ENCODE measurements at places on chromosomes 7 and 10.

DNA sequence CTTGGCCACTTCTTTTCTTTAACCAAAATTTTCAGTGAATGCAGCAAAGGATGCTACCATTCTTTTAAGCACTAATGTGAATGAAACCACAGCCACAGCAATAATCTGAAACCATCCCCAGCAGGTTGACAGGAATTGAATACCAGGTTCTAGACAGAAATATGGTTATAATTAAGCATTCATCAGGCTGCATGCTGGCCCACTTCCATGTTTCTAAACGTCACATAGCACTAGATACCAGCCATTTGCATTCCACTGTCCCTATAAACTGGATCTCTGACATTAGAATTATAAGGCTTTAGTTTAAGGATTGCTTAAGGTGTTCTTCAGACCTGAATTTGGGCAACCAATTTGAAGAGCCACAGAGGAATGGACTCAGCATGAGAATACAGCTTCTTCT, 340.8 kb upstream of the KLF6 start:
- no peak for DNase-seq
- H3K4me3 ChIP-seq = no peak overlapping the region
- no peak overlapping the region for H3K27ac ChIP-seq
- peaks cover 2% of the 10 kb centered on the region for H3K4me1 ChIP-seq
- H3K36me3 ChIP-seq = no peaks in the 10 kb centered on the region
- H3K27me3 ChIP-seq = no peaks in the 10 kb centered on the region

GRCh38 chr10:77944519-77944918, 18.0 kb upstream of the DLG5 start:
- peaks cover 23% of the 10 kb centered on the region for H3K4me1 ChIP-seq
- peak; percentile 94 for DNase-seq

GRCh38 chr10:75048669-75049098, 62.8 kb upstream of the SAMD8 start:
- no peak overlapping the region for H3K27ac ChIP-seq
- H3K36me3 ChIP-seq = no peaks in the 10 kb centered on the region
- H3K27me3 ChIP-seq = no peaks in the 10 kb centered on the region
- peak; percentile 62 for DNase-seq
- no peak overlapping the region for H3K4me3 ChIP-seq

DNA sequence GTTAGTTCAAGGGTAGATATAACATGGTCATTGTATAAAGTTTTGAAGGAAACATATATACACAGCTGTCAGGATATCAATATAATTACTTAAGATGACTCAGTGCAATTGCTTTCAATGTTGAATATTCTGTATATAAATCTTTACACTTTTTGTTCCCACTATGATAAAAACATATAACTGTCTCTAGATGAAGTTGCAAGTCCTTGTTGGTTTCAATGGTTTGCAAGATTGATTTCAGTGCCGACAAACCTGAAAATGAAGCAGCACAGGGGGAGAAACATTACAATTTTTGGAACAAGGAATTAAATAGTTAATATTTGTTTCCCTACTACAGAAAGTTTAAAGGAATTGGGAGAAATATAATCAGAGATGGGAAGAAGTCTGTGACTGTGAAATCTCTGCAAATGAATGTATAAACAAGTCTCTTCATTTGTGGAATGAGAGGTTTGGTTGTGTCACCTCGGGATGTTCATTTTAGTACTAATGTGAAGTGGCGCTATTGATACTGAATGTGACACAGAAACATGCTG, 54.1 kb downstream of the OR13A1 start:
- H3K27me3 ChIP-seq = no peaks in the 10 kb centered on the region
- H3K36me3 ChIP-seq = no peaks in the 10 kb centered on the region
- no peak overlapping the region for H3K4me3 ChIP-seq
- DNase-seq = no peak

DNA sequence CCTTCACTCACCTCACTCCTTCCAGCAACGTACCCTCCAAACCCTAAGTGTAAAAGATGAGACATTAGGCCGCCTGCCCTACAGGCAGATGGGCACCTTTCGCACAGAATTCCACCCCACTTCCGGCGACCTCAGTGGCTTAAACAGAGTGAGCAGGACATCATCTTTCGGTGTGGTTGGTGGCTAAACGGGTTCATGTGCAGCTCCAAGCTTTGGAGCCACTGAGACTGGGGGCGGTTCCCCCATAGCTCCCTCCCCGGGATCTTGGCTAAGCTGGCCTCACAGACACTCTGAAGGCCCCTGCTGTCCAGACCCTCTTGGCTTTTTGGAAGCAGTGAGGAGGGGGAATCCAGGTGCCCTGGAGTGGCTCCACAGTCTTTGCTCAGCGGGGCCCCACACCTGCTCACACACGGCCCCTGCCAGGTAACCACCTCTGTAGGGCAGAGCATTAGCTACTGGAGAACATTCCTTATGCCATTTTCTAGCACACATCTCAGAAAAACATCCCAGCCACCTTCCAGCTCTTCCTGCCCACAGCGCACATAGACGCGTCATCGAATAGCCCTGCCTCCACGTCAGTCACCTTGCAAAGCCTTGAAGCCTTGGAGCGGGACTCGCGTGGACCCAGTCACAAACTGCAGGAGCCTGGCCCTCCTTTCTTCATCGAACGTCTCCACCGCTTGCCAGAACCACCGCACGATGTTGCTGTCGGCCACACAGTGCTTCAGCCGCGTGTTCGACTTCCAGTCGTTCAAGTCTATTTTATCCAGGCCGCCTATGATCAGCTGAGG, 108.8 kb downstream of the SMURF1 start:
- no peak overlapping the region for H3K4me3 ChIP-seq
- peaks cover 87% of the 10 kb centered on the region for H3K36me3 ChIP-seq
- peaks cover 20% of the 10 kb centered on the region for H3K4me1 ChIP-seq

GRCh38 chr10:4826792-4827324, 851 bp downstream of the AKR1E2 start:
- H3K27me3 ChIP-seq = no peaks in the 10 kb centered on the region
- peak overlapping the region; percentile 61 for H3K4me3 ChIP-seq
- no peak overlapping the region for H3K27ac ChIP-seq

- H3K36me3 ChIP-seq = no peaks in the 10 kb centered on the region
- no peaks in the 10 kb centered on the region for H3K27me3 ChIP-seq
- no peak overlapping the region for H3K4me3 ChIP-seq
- H3K4me1 ChIP-seq = no peaks in the 10 kb centered on the region
Measured at GRCh38 chr7:86863452-86863851, 196.0 kb downstream of the ELAPOR2 start.

DNA sequence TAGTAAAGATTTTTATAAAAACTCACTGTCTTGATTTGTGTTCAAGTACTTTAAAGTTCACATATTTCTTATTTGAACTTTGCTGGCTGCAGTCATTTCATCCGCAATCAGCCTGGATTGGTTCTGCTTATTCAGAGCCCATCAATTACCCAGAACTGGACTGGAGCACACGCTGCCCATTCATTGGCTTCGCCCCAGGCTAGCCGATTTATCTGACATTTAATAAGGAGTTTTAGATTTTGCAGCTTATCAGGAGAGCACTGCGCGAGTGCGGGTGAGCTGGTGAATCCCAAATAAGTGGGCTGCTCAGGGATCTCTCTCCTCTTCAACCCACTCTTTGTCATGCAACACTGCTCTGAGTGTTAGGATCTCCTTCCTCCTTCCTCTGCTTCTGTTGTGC, 166.0 kb upstream of the GPR26 start:
- H3K27me3 ChIP-seq = peaks cover 20% of the 10 kb centered on the region
- no peak overlapping the region for H3K4me3 ChIP-seq
- H3K4me1 ChIP-seq = no peaks in the 10 kb centered on the region
- DNase-seq = no peak
- no peak overlapping the region for H3K27ac ChIP-seq

- no peaks in the 10 kb centered on the region for H3K27me3 ChIP-seq
- H3K36me3 ChIP-seq = peaks cover 8% of the 10 kb centered on the region
- H3K4me3 ChIP-seq = peak overlapping the region; percentile 51
- DNase-seq = peak; percentile 82
Measured at GRCh38 chr10:110495731-110496552, 1.8 kb upstream of the DUSP5 start.

- no peak overlapping the region for H3K4me3 ChIP-seq
- no peaks in the 10 kb centered on the region for H3K27me3 ChIP-seq
- H3K4me1 ChIP-seq = no peaks in the 10 kb centered on the region
- no peak overlapping the region for H3K27ac ChIP-seq
- no peak for DNase-seq
Measured at GRCh38 chr7:158296798-158297104, 290.9 kb downstream of the PTPRN2 start.

DNA sequence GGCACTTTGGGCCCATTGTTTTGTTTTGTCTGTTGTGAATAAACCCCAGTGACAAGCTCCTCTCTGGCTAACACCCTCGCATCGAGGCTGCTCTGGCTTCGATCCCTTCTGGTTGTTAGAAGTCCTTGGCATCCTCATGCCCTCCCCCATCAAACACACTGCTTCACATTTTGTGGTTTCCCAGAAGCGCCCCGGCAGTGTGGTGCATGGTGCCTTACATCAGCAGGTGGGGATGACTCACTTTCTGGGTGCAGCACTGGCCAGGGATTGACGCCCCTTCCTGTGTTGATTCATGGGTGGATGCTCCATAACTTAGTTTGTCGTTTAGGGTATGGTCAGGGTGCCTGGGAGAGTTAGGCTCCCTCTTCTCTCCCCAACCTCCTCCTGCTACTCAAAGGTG, 51.4 kb downstream of the PLPP4 start:
- no peaks in the 10 kb centered on the region for H3K4me1 ChIP-seq
- peak; percentile 12 for DNase-seq
- H3K4me3 ChIP-seq = no peak overlapping the region
- H3K27ac ChIP-seq = no peak overlapping the region
- no peaks in the 10 kb centered on the region for H3K36me3 ChIP-seq
- no peaks in the 10 kb centered on the region for H3K27me3 ChIP-seq

DNA sequence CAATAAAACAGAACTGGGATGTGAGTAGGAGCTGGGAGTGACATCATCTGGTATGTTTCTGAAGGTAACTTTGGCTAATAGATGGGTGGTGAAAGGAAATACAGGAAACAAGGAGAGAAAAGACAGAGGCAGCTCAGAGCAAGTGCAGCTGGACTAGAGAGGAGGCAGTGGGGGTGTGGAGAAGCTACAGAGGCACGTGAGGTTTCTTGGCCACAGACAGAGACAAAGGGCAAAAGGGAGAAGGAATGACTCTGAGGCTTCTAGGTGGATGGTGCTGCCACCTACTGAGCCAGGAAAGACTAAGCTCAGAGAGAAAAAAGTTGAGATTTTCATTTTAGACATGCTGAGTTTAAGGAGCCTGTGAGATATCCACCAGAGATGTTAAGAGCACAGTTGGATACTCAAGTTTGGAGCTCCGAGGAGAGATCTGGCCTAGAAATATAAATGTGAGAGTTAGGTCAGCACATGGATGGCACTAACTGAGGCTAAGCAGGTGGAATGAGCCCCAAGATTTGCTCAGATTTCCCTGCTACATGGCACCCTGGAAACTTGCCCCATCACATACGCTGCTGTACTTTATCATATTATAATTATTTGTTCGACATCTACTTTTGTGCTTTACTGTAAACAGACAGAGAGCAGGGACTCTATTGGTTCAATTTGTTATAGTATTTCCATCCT, 293.0 kb upstream of the IMMP2L start:
- H3K36me3 ChIP-seq = peaks cover 5% of the 10 kb centered on the region
- H3K27me3 ChIP-seq = no peaks in the 10 kb centered on the region
- no peak overlapping the region for H3K4me3 ChIP-seq

DNA sequence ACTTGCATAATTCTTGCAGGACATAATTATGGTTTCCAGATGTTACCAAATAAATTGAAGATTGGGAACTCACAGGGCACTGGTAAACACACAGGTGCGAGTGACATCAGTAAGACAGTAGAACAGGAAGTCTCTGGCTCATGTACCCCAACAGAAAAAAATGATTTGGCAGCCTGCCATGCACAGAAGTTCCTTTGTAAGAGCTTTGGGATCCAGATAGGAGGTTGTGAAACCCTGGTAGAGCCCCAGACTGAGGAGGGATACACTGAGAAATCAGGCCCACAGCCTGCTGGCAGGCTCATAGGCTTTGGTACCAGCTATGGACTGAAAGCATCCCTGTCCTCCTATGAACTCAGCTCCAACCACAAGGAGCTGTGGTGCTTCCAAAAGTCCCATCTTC, 118.0 kb downstream of the COBL start:
- no peaks in the 10 kb centered on the region for H3K27me3 ChIP-seq
- no peaks in the 10 kb centered on the region for H3K36me3 ChIP-seq
- no peak overlapping the region for H3K4me3 ChIP-seq
- H3K4me1 ChIP-seq = no peaks in the 10 kb centered on the region

GRCh38 chr7:155401884-155402283, 56.0 kb upstream of the EN2 start:
- peaks cover 70% of the 10 kb centered on the region for H3K27me3 ChIP-seq
- H3K4me1 ChIP-seq = no peaks in the 10 kb centered on the region
- no peaks in the 10 kb centered on the region for H3K36me3 ChIP-seq
- no peak overlapping the region for H3K4me3 ChIP-seq
- H3K27ac ChIP-seq = no peak overlapping the region
- no peak for DNase-seq

- no peak overlapping the region for H3K27ac ChIP-seq
- no peak for DNase-seq
- peaks cover 6% of the 10 kb centered on the region for H3K27me3 ChIP-seq
- H3K36me3 ChIP-seq = no peaks in the 10 kb centered on the region
- H3K4me1 ChIP-seq = peaks cover 11% of the 10 kb centered on the region
Measured at GRCh38 chr10:96619796-96620773, 33.3 kb upstream of the TM9SF3 start.

DNA sequence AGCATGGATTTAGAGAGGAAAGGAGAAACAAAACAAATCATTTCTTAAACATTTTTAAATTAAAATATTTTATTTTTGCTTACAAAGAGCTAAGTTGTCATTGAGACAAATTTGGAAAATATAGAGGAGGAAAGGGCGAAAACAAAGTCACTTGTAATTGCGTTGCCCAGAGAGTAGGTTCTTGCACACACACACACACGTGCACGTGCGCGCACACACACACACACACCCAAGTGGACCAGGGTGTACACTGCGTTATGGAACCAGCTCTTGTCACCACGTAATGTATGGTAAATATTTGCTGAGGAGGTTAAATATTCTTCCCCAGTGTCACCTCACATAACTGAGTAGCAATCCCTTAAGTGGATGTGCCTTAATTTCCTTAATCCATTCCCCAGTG, 21.6 kb downstream of the SHH start:
- H3K4me3 ChIP-seq = no peak overlapping the region
- H3K4me1 ChIP-seq = peaks cover 20% of the 10 kb centered on the region
- peaks cover 5% of the 10 kb centered on the region for H3K27me3 ChIP-seq
- no peak for DNase-seq

DNA sequence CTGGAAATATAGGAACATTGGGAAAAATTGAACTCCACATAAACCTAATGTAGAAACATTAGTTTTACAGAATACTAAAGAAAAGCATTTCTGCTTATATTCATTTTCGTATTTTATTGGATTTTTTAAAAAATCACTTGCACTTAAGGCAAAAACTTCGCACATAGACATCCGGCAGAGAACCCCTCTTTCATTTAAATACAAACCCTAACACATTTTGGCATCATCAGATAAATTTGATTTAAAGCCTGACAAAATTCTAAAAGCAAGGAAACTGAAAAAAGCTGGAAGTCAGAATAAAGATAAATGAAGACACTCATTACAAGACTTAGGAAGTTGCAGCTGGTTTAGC, 396 bp upstream of the EXOC4 start:
- H3K27ac ChIP-seq = no peak overlapping the region
- no peak overlapping the region for H3K4me3 ChIP-seq
- DNase-seq = no peak
- no peaks in the 10 kb centered on the region for H3K27me3 ChIP-seq
- H3K4me1 ChIP-seq = no peaks in the 10 kb centered on the region

All from mesenchymal stem cell (in vitro differentiated cells and primary cell).